Epithelial cell of alveolus of lung (primary cell): ENCODE measurements at places on chromosomes 11 and 22. TPM values are rescaled to one million over a fixed set of nuclear protein-coding genes. Genes with fewer than 3 reads are reported as not detected.

TOB2 gene
- total RNA-seq = 24.3 and 45.7 TPM in 2 replicates

TEX54 gene
- not detected in 2 replicates for total RNA-seq

SPI1 gene
- total RNA-seq = not detected in 2 replicates

FAM181B gene
- under 0.01 TPM in 1 of 2 replicates, not detected in the other for total RNA-seq

TRIM49 gene
- total RNA-seq = not detected in 2 replicates

FAM227A gene
- total RNA-seq = 0.48 and 0.52 TPM in 2 replicates
